Activated CD4-positive, alpha-beta T cell treated with anti-CD3 and anti-CD28 coated beads for 1 hour (primary cell): ENCODE measurements at places on chromosomes 5 and 9.

- DNase-seq = no peak
Measured at GRCh38 chr5:176825957-176826356, 15.6 kb downstream of the UNC5A start.

DNA sequence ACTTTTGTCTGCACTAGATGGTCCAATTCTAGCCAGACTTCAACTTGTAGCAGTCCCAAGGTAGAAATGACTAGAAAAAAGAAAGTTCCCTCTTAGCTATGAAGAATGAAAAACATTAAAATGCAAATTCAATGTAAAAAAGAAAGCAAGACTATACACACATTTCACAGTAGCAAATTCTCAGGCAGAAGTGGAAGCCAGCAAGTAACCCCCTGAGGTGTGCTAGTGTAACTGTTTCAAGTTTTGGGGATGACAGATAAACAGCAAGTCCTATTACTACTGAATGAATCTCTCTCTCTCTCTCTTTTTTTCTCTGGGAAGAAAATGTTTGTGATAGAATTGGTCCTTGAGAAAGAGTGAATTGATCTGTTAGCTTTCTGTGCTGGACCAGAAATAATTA, 185.6 kb downstream of the EFNA5 start:
- DNase-seq = no peak

DNA sequence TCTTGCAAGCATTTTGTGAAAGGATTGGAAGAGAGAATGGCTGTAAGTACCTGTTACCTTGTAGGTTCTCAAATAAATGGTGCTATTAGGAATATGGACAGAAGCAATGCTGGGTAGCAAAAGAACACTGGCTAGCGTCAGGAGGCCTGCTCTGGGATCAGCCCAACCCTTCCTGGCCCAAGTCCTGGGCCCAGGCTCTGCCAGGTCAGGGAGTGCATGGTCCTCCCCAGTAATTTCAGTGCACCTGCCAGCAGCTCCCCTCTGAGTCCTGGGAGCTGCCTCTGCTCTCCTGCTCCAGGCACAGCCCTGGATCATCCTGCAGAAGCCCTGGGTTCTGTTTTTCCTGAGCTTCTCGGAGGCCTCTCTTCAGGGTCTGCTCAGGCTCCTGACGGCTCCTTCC, 89.5 kb upstream of the ARAP3 start:
- no peak for DNase-seq

GRCh38 chr5:41093803-41094202, 22.7 kb upstream of the MROH2B start:
- no peak for DNase-seq

DNA sequence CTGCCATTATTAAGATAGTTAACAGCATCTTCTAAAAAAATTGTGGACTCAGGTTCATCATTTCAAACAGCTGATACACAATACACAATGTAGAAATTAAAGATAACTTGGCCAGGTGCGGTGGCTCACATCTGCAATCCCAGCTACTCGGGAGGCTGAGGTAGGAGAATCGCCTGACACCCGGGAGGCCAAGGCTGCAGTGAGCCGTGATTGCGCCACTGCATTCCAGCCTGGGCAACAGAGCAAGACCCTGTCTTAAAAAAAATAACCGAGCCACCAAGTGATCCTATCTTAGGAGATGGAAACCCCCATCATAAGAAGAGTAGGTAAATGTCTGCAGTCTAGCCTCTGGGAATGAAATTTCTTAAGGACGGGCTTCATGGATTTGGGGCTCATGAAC, 241.7 kb downstream of the PIK3R1 start:
- no peak for DNase-seq

GRCh38 chr5:100900142-100900795, 2.8 kb downstream of the ST8SIA4 start:
- no peak for DNase-seq

GRCh38 chr5:89064736-89065135, 181.8 kb upstream of the MEF2C start:
- DNase-seq = no peak

DNA sequence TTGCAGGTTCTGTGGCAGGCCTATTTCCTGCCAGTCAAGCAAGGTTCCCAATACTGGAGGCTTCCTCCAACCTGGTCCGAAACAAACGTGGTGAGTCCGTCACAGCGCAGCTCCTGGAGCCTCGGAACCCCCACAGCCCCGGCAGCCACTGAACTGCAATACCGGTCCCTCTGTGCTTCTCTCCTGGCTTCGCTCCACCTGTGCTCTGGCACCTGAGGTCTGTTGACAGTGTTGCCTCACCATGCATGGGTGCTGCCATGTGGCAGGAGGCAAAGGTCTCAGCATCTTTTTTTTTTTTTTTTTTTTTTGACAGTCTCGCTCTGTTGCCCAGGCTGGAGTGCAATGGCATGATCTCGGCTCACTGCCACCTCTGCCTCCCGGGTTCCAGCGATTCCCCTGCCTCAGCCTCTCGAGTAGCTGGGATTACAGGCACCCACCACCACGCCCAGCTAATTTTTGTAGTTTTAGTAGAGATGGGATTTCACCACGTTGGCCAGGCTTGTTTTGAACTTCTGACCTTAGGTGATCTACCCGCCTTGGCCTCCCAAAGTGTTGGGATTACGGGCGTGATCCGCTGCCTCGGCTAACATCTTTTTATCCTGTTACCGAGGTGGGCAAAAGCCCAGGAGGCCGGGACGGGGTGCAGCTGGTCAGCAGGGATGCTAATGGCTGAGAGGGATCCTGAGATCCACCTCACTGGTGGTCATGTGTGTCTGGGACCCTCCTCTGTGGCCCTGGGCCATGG, 57.1 kb upstream of the RNU6ATAC start:
- no peak for DNase-seq

DNA sequence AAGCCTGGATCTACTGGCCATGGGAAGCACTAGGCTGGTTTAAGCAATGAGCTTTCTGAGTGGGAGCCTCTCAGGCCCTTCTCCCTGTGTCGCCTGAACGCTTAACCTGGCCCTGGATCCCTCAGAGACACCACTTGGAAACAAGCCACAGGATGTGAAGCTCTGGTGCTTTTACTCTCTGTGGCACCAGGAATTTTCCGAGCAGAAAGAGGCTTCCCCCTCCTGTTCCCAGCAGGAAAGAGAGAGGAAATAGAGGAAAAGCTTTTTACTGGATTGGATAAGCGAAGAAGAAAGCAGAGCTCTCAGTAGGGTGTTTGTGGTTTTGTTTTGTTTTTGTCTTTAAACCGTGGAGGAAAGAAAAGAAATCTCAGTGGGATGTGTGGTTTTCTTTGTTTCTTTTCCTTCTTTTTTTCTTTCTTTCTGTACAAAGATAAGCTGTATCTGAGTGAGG, 34.5 kb downstream of the COL15A1 start:
- DNase-seq = no peak

- peak; percentile 1 for DNase-seq
Measured at GRCh38 chr9:134605351-134605965, 36.1 kb upstream of the COL5A1 start.

- no peak for DNase-seq
Measured at GRCh38 chr5:171336521-171337209, 27.6 kb downstream of the TLX3 start.

DNA sequence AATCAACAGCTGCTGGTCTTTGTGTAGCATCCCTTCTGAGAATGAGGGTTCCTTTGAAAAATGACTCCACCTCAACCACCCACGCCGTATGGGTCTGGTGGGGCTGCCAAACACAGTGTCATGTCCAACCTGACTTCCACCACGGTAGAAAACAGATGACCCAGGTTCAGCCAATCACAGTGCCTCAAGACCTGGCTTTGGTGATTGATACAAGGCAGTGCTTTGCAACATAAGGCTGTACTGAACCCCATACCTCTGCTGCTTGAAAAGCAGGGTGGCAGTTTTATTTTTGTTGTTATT, 11.5 kb upstream of the TGFBR1 start:
- no peak for DNase-seq

GRCh38 chr5:112119969-112120368, 299.1 kb downstream of the EPB41L4A start:
- no peak for DNase-seq

- no peak for DNase-seq
Measured at GRCh38 chr5:58114324-58114723, 345.6 kb downstream of the PLK2 start.

DNA sequence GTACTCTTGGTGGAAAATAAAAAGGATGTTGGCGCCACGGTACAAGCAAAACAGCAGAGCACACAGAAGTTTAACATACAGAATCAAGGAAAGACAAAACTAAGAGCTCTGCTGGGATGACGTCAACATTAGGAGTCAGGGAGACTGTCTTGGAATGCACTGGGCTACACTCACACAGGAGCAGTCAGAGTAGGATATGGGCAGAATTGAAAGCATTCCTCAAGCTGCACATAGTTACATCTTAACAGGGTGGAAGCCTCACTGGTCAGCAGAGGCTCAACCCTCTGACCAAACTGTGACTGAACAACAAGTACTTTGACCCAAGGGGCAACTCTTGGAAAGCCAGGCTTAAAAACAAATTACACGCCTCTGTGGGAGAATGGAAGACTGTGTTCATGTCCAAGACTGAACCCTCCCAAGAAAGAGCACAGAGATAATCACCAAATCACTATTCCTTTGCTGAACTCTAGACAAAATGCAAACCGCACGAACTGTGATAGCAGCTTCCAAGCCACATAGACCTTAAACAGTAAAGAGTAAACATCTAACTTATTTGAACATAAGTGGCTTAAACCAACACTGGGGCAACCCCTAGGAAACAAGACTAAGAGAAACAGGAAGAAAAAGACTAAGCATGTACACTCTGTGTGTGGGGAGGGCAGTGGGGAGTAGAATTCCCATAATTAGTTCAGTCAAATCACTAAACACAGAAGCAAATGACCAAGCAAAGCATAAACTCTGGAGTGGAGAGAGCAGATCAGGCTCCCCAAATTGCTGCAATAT, 772.7 kb downstream of the PRELID2 start:
- DNase-seq = no peak

DNA sequence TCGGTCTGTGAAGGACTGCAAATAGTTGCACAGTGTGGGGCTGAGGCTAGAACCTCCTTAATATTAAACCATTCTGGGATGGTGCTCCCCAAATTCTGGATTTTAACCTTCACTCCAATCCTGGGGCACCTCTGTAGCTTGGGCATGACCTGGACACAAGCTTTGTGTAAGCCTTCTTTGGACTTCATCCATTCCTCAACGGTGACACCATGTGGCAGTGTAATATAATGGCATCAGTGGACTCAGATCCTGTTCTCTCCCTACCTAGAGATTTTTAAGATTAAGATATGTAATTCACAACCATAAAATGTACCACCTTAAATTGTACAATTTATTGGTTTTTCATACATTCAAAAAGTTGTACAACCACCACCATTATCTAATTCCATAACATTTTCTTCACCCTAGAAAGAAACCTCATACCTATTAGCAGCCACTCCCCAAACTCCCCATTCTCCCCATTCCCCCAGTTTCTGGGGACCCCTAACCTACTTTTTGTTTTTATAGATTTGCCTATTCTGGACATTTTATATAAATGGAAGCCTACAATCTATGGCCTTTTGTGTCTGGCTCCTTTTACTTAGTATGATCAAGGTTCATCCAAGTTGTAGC, 4.8 kb upstream of the PLGRKT start:
- DNase-seq = no peak

DNA sequence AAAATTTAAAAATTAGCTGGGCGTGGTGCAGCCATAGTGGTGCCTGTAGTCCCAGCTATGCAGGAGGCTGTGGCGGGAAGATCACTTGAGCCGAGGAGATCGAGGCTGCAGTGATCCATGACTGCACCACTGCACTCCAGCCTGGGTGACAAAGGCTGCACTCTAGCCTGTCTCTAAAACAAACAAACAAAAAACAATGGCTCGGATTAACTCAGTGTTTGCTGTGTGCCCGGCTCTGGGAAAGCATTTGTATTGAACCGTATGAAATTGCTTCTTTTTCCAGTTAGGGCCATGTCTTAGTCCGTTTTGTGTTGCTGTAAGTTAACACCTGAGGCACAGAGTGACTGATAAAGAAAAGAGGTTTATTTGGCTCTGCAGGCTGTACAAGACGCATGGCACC, 62.6 kb downstream of the CFAP77 start:
- no peak for DNase-seq

- DNase-seq = no peak
Measured at GRCh38 chr5:41885286-41885685, 15.1 kb upstream of the OXCT1 start.

GRCh38 chr9:72048850-72049249, 11.6 kb downstream of the C9orf57 start:
- DNase-seq = no peak

DNA sequence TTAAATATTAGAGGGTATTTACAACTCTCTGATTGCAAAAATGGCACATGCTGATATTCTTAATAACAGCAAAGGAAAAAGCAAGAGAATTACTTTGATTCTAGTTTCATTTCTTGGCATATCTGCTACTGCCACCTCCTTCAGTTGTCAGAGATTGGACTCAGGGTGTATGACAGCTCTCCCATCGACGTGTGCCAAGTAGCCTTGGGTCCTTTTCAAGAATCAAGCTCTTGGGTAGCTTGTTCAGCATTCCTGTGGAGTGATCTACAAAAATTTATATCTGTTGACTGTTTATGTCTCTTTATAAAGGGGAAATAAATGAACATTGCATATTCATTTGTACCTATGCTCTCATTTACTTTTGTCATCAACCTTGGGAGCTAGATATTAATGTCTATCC, 315.6 kb downstream of the PRR16 start:
- DNase-seq = no peak

GRCh38 chr5:176501333-176501732, 35.9 kb downstream of the RNF44 start:
- no peak for DNase-seq

GRCh38 chr5:151040211-151040747, 19.9 kb downstream of the GPX3 start:
- DNase-seq = no peak

DNA sequence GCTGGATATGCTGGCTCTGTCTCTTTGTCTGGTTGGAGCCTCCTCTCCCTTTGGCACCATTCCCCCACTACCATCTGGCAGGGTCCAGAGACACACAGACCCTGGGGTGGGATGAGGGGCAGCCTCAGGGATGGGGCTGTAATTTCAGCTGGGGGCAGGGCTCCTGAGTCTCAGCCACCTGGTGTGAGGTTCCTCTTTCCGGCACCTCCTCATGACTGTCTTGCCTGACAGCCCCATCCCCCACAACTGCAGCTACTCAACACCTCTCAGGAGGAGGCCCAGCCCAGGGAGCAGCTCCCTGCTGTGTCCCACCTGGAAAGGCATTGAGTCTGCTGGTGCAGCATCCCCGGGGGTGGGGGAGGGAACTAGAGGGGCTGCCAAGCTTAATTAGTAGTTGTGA, 11.7 kb upstream of the RPS14 start:
- no peak for DNase-seq

DNA sequence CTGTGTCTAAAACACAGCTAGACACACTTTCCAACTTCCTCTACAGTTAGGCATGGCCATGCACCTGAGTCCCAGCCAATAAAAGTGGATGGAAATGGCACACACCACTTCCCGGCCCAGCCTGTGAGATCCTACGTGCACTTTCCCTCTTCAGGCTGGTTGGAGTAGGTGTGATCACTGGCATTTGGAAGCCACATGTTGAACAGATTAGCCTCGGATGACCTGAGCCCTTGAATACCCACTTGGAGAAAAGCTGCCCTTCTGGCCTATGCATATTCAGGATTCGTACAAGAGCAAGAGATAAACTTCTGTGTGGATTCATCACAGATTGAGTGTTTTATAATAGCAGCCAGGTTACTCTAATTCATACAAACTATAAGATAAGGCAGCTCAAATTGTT, 359.0 kb upstream of the SLC30A5 start:
- DNase-seq = no peak
